ENCODE measurements at places on chromosomes 2 and 18.

- DNase-seq: no peak
These were observed 801 bp downstream of the OSR1 start for GRCh38 chr2:19357402-19358241.

GRCh38 chr2:17540093-17540812 is at the start of gene VSNL1:
Gene VSNL1, plus strand, starts transcription at chr2:17540696. Its CDS starts 51,379 bp downstream, at chr2:17592075.
- DNase-seq: peak; percentile 92

GRCh38 chr2:176152350-176153181 is 1.2 kb downstream of the HOXD4 start:
- DNase-seq: no peak

GRCh38 chr2:169362118-169362893 is at the start of gene LRP2:
Gene LRP2, minus strand, starts transcription at chr2:169362534. Its CDS starts 135 bp downstream, at chr2:169362399.
- DNase-seq: no peak

GRCh38 chr2:28972778-28973335 is 8.2 kb upstream of the TOGARAM2 start:
- DNase-seq: no peak

DNA sequence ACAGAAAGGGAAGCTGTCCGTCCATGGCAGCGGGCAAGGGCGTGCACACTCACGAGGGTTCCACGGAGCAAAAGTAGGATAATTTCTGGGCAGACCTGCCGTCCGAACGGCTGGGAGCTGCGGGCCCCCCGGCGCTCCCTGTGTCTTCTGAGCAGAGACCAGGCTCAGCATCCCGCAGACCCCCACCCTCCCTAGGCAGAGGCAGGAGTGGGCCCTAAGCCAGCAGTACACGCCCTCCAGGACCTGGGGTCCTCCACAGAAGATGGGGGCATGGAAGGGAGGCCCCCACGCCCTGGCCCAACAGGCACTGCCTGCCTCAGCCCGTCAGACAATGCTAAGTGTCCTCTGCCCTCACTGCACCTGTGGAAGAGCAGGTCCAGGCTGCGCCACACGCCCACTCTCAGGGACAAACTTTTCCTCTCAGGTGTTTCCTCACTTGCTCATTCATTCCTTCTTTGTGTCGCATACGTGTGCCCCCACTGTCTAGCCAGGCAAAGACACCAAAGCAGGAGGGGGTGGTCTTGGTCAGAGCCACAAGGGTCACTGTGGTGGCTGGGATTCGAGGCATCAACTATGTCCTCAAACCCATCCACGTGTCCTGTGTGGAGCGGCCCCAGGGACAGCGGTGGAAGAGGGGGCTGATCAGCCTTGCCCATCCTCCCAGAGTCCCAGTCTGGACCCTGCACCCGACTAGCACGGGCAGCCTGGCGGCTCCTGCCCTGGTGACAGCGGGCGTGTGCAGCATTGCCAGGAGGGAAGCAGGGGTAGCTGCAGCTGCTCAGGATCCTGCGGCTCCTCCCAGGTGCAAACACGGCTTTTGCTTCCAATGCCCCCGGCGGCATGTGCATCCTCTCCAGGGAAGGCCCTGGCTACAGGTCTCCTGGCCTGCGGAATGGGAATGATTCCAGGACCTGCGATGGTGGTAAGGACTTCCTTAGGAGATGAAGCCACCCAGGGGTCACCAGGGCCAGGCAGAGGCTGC is 2.4 kb upstream of the GPC1 start:
- DNase-seq: no peak

GRCh38 chr18:36454245-36454644 is 156.7 kb downstream of the FHOD3 start:
- no peak for DNase-seq

Measured in NCI-H1930 (cell line).